Activated naive CD4-positive, alpha-beta T cell treated with Interleukin-2 at 50 U/mL for 16 hours (primary cell): ENCODE measurements at places on chromosomes 2 and 18.

DNA sequence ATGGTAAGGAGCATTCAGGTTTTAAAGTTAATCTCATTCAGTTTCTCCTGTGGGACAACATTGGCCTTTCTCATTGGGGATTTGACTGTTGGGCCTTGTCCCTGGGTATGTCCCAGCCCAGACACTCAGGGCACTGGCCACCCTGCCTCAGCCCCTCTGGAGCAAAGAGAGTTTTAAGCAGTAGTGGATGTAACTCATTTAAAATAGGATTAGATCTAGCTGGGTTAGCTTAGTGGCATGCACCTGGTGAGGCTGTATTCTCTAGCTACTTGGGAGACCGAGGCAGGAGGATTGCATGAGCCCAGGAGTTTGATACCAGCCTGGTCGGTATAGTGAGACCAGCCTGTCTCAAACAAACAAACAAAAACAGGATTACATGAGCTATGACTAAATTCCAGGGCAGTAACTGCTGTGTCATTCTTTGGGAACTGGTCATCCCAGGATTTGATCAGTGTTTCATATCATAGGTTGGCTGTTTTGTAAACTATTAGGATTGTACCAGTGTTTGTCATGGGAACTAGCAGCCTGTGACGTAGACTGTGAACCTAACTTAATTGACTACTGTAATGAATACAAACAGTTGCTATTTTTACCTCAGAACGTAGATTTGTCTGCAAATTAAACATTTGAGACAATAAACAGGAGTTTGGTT, 12.5 kb downstream of the INPP4A start:
- no peak for DNase-seq

DNA sequence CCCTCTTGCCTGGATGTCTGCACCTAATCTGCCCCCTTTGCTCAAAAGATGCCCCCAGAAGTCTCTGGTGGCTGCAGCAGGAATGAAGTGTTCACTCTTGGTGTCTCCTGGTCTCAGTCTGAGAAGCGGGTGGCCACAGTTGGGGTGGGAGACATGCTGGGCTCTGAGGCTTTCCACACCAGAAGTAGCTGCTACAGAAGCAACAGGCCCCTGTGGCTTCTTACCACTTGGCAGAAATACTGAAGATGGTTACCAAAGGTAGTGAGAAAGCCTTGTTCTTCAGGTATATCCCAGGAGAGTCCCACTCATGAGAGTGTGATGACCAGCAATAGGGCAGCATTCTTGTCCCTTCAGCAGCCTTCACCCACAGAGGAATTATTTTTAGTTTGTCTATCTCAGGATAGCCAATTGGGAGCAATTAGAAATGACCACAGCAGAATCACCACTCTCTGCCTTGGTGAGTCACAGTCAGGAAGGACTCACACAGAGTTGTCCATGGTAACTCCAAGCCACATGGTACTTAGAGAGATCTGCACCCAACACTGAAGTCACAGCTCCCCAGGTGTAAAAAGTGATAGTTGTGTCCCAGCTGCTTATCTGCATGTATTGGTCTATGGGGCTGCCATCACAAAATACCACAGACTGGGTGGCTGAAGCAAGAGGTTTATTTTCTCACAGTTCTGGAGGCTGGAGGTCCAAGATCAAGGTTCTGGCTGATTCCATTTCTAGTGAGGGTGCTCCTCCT, 169.8 kb upstream of the ID2 start:
- no peak for DNase-seq

GRCh38 chr2:174184504-174184903, 63.8 kb downstream of the OLA1 start:
- DNase-seq: no peak

GRCh38 chr2:137522620-137523011, 441.7 kb upstream of the HNMT start:
- no peak for DNase-seq

GRCh38 chr2:64214281-64215115, 70.3 kb upstream of the PELI1 start:
- DNase-seq: peak; percentile 48

- no peak for DNase-seq
Observed at GRCh38 chr2:135773917-135774316, 32.3 kb downstream of the UBXN4 start.

DNA sequence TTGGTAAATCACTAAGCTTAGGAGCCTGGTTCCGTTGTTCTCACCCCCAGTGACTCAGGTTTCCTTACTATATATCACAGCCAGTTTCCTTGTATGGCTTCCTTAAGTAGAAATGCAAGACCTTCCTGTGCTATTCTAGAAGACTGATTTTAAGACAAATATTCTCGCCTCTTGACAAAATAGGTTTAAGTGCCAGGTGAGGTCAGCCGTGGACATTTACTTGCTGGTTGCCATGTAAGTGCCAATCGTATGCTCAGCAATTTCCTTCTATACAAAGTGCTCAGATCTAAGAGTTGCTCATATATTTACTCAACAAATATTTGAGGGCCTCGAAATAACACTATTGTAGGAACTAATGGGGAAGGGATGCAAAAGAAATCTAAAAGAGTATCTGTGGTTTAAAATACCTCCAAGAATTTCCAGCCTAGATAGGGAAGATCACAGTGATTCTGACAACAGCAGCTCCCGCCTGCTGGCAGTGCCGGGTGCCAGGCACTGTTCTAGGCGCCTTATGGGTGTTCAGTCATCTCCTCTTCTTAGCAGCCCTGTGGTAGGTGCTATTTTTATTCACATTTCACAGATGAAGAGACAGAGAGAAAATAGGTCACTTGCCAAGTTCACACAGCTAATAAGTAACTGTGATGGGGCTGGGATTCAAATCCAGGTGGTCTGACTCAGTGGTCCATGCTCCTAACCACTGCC, 95.3 kb upstream of the B3GNT7 start:
- no peak for DNase-seq

DNA sequence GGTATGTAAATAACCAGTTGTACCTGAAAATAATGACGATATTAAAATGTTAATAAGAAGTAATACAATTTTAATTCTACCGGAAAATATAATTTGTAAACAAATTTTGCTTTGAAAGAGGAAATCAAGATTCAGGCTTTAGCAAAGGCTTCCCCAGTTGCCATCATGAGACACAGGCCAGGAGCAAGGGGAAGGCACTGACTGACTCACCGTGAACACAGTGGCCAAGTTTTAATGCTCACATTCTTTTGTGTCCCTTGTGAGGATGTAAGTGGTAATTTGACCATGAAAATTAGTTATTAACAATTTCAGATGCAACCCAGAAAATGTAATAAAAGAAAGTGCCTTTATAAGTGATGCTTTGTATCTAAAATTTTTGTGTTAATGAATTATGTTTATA, 164.1 kb downstream of the GREB1L start:
- no peak for DNase-seq

- no peak for DNase-seq
Observed at GRCh38 chr2:61179701-61180639, 18.0 kb downstream of the C2orf74 start.

- DNase-seq: no peak
Observed at GRCh38 chr2:188295067-188295685, 3.5 kb downstream of the GULP1 start.

DNA sequence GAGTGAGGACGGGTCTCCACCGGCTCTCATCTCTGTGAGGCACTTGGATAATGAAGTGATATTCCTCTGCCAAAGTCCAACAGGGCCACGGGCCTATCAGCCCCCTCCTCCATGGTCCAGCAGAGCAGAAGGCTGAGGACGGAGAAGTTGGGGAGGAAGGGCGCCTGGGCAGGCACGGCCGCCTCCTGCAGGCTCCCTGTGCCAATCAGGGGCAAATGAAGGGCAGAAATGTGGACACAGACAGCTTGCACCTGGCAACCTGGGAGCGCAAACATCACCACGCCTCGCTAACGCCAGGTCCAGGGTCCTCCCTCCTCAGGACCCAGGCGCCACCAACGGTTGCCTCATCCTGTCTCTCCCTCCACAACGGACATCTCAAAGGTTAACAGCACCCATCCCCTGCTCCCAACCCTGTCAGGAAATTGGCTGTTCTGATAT, 24.3 kb downstream of the SMAD7 start:
- DNase-seq: no peak
